ENCODE measurements at places on chromosomes 6 and 20.

- DNase-seq: peak; percentile 4
Observed at GRCh38 chr6:63731930-63732329, 96.3 kb downstream of the PHF3 start.

GRCh38 chr6:9732056-9732455, 682.8 kb downstream of the TFAP2A start:
- no peak for DNase-seq

- DNase-seq: peak; percentile 89
Observed at GRCh38 chr6:129936329-129937165, 75.4 kb upstream of the TMEM244 start.

- no peak for DNase-seq
Observed at GRCh38 chr6:144449218-144449617, 164.1 kb downstream of the UTRN start.

DNA sequence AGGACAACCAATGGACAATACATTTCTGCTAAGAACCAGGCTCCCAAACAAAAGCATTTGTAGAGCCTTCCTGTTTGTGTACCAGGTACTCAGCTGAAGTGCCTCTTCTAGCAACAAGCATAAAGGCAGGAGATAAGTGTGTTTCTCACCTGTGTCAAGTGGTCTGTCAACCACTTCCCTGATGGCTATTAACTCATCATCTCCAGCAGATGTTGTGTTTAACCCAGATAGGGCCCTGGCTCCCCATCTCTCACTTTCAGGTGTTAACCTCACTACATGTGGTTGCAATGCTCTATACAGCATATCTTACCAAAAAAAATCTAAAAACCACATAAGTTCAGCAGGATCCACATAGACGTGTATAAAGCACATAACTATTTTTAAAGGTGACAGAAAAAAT, 9.6 kb upstream of the IL17A start:
- no peak for DNase-seq

- DNase-seq: no peak
Observed at GRCh38 chr6:99348288-99349170, 945 bp downstream of the FAXC start.

DNA sequence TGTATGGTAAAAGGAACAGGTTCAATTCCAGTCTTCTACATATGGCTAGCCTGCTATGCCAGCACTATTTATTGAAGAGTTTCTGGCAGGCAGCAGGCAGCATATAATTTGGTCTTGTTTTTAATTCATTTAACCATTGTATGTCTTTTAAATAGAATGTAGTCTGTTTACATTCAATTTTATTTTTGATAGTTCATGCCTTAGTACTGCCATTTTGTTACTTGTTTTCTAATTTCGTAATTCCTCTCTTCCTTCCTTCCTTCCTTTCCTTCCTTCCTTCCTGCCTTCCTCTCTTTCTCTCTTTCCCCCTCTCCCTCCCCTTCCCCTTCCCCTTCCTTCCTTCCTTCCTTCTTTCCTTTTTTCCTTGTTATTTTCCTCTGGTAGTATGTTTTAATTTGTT, 17.6 kb upstream of the OR2J2 start:
- no peak for DNase-seq

- no peak for DNase-seq
Observed at GRCh38 chr6:159893064-159893463, 2.3 kb downstream of the MAS1 start.

- no peak for DNase-seq
Observed at GRCh38 chr20:62667530-62668440, 25.5 kb downstream of the SLCO4A1 start.

DNA sequence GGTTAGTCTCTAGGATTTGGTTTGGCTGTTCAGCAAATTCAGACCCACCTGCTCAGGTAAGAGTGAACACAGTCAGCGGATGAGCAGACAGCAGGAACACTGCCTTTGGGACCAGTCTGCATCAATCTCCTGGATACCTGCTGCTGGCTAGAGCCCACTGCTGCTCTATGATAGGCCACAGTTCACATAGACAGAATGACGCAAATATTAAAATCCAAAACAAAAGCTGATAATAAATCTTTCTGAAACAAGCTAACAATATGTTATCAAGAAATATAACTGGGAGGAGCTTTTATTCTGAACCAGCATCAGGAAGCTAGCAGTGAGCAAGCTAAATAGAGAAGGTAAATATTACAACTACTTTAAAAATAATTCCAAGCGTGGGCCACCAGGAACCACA, at the start of gene TAAR1:
TSS of gene TAAR1 (minus strand) at position 101 of the 400 bp plus-strand sequence. CDS start 13,179 bp downstream, outside the sequence.
- DNase-seq: no peak

- peak; percentile 45 for DNase-seq
Observed at GRCh38 chr6:41712651-41713103, 22.7 kb downstream of the TFEB start.

DNA sequence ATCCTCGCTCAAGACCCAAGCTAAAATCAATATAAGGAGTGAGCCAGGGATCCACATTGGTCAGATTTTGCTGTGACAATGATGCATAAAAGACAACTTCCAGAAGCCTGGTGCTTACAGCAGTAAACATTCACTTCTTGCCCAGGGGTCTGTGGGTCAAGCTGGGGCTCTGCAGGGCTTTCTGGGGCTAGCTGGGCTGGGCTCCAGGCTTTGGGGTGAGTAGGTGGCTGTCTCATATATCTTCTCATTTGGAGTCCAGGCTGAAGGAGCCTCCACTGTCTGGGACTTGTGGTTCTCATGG, 25.8 kb upstream of the TOP1 start:
- DNase-seq: no peak

GRCh38 chr20:62287759-62288534, 14.8 kb upstream of the ADRM1 start:
- DNase-seq: no peak

- DNase-seq: peak; percentile 90
Observed at GRCh38 chr6:128569732-128570679, 49.6 kb upstream of the PTPRK start.

GRCh38 chr6:77502981-77503380, 39.7 kb upstream of the HTR1B start:
- no peak for DNase-seq

DNA sequence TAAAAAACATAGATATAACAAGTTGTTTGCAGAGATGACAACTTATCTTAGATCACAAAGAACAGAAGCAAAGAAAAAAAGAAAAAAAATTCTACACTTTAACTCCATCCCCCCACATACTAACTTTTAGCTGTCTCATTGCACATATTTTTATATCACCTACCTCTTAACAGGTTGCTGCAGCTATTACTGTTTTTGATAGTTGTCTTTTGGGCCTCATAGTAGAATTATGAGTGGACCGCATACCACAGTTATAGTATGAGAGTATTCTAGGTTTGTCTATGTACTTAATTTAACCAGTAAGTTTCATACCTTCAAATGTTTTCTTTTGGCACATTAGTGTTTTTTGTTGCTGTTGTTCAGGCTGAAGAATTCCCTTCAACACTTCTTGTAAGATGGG, 12.3 kb downstream of the RSPH3 start:
- DNase-seq: no peak

DNA sequence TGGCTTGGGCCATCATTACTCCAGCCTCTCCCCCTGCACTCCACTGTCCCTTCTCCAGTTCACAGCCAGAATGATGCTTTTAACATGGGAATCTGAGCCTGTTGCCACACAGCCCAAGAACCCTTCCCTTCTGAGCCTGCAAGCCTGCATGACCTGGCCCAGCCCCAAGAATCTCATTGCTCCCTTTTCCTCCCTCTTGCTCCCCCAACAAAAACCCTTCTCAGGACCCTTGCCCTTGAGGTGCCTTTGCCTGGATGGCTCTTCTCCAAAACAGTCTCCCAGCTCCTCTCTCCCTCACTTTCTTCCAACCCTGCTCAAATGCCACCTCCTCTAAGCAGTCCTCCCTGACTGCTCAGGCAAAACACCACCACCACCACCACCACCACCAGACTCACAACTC, 157.2 kb downstream of the ANKRD60 start:
- DNase-seq: no peak

- DNase-seq: no peak
Observed at GRCh38 chr6:101876431-101876830, 482.9 kb downstream of the GRIK2 start.

GRCh38 chr6:19986691-19987438, 149.7 kb downstream of the ID4 start:
- no peak for DNase-seq

- no peak for DNase-seq
Observed at GRCh38 chr6:24906314-24906713, 29.4 kb downstream of the RIPOR2 start.

- DNase-seq: no peak
Observed at GRCh38 chr20:8880085-8880853, 188.6 kb upstream of the PLCB4 start.

DNA sequence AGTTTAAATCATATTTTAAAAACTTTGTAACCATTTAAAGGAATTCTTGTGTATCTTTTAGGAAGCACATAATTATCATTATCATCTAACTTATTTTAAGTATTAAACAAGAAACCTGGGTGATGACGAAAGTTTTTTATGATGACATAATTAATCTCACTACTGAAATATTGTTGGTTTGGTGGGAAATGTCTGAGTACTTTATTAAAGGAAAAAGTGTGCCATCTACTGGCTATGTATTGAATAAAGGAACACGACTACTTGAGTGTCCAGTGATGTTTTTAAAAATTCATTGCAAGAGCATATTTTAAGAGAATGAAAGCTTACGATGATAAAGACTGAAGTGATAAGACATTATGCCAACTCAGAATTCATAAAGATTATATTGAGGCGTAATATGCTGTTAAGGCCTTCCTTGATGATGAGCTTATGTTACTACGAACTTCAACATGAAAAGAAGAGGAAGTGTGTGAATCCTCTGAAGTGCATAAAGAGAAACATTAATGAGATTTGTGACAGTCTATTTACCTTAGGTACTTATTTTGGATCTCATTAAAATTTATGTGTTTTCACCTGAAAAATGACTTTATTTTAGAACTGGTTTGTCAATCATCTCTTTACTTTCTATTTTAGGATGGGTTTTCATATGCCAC, 12.0 kb upstream of the TRMT11 start:
- DNase-seq: peak; percentile 94

DNA sequence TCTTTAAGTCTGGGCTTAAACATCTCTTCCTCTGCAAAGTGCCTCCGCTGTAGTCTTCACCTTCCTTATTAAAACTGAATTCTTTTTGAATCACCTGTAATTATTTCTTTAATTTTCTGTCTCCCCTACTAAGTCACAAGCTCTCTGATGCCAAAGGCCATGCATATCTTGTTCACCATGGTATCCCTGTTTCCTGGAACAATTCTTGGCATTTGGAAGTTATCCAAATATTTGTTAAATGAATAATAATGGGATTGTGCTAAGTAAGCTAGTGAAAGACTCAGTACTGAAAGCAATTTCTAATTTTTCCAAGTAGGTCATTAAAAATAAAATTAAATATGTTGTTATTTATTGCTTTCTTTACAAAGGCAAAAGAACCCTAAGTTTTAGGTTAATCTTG, 12.2 kb downstream of the SNAP91 start:
- no peak for DNase-seq

GRCh38 chr20:48211847-48212246, 426.6 kb upstream of the SULF2 start:
- DNase-seq: no peak

- peak; percentile 91 for DNase-seq
Observed at GRCh38 chr6:139764498-139764986, 390.1 kb upstream of the CITED2 start.

GRCh38 chr6:99362678-99363268, 13.3 kb upstream of the FAXC start:
- no peak for DNase-seq

GRCh38 chr6:158834675-158835385, 15.7 kb upstream of the EZR start:
- no peak for DNase-seq

GRCh38 chr6:2843138-2843740, 1.6 kb upstream of the SERPINB1 start:
- DNase-seq: peak; percentile 34

DNA sequence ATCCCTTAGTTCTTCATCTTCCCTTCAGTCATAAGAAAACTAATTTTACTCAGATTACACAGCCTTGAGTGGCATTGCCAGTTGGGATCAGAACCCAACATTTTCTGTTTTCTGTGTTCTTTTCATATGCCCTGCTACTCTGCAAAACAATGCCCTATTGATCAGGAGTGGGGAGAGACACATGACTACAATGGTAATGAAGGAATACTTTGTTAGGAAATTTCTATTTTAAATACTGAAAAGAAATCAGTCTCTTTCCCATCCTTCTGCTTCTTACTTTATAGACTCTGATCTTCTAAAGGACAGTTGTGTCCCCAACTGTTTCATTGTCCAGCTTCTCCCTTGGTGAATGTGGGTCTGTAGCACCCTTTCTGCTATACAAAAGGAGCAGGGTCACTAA, 5.5 kb upstream of the PKIB start:
- no peak for DNase-seq

DNA sequence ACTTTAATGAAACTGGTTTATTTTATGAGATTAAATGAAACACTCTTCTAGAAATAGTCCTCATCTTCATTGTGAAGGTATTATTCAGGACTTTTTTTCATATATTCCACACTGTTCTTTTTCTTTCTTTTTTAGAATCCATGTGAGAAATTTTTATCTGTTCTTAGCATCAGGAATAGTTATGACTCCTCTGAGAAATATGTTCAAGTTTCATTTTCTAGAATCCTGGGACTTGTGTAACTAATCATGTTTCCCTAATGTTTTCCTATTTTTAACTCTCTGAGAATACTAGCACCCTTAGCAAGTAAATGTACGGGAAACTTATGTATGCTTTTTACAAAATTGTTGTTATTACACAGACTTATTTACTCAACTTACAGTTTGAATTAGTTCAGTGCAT, 407.8 kb downstream of the CBLN4 start:
- DNase-seq: no peak

DNA sequence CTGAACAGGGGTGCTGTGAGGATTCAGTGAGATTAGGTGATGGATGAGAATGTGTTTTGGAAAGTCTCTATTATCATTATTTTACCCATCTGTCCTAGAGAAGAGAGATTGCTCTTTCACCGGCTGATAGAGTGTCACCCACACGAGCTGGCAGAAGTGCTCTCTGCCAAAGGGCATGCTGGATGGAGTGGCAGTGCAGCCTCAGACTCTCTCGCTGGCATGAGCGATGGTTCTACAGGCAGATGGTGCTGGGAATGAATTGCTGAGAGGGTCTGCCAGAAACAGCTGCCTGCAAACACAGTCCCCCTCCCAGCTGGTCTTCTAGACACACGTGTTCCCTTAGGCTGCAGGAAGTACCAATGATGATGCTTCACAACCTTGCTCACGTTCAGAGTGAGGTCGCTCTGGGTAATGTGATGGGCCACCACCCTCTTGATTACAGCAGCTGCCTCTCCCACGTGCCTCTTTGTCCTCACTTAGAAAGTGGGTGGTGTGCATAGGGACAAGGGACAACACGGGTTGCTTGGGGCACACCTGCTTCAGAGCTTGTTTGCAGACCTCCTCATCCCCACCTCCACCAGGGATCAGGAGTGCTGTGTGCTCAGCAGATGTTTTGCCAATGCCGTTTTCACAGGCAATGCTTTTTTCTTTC, 84.7 kb downstream of the FOXA2 start:
- no peak for DNase-seq
